Fibroblast of villous mesenchyme (primary cell): ENCODE measurements at places on chromosomes 16 and 17. TPM values are rescaled to one million over a fixed set of nuclear protein-coding genes. Genes with fewer than 3 reads are reported as not detected.

Gene TEKT1
- not detected in 2 replicates for total RNA-seq

Gene UTP18
- 29.6 and 44.0 TPM in 2 replicates for total RNA-seq

Gene SEPHS2
- 7.8 and 9.3 TPM in 2 replicates for total RNA-seq

Gene ZNF821
- 3.9 and 7.7 TPM in 2 replicates for total RNA-seq

Gene SETD1A
- total RNA-seq, result 3.5 and 8.1 TPM in 2 replicates
